Bronchus fibroblast of lung (primary cell): ENCODE measurements at places on chromosomes 3 and 15. TPM values are rescaled to one million over a fixed set of nuclear protein-coding genes. Genes with fewer than 3 reads are reported as not detected.

GP5 gene
- total RNA-seq, result under 0.01 TPM in 1 of 2 replicates, not detected in the other

SNX4 gene
- 18.9 and 19.7 TPM in 2 replicates for total RNA-seq

SLC26A6 gene
- total RNA-seq, result 27.2 and 35.1 TPM in 2 replicates

MUC20 gene
- total RNA-seq, result under 0.01 and 0.15 TPM in 2 replicates

VGLL3 gene
- 15.8 and 32.8 TPM in 2 replicates for total RNA-seq

CD80 gene
- not detected in 2 replicates for total RNA-seq

CAPN3 gene
- total RNA-seq, result 0.50 and 1.6 TPM in 2 replicates

GOLGA6L7 gene
- not detected in 2 replicates for total RNA-seq

SLC28A2 gene
- not detected in 2 replicates for total RNA-seq

EIF2A gene
- total RNA-seq, result 89.3 and 93.3 TPM in 2 replicates

MTFMT gene
- 24.7 and 29.9 TPM in 2 replicates for total RNA-seq

GYG1 gene
- total RNA-seq, result 41.0 and 41.5 TPM in 2 replicates

GP9 gene
- not detected in 2 replicates for total RNA-seq

GABRB3 gene
- total RNA-seq, result under 0.01 TPM in 2 replicates

TRIM69 gene
- total RNA-seq, result 13.6 and 15.8 TPM in 2 replicates

FRMD5 gene
- 0.84 and 0.89 TPM in 2 replicates for total RNA-seq

IQCF5 gene
- total RNA-seq, result not detected in 2 replicates

MOBP gene
- not detected in 2 replicates for total RNA-seq

WDR72 gene
- total RNA-seq, result under 0.01 TPM in 1 of 2 replicates, not detected in the other

CHRD gene
- 0.17 and 0.30 TPM in 2 replicates for total RNA-seq

IDH2 gene
- total RNA-seq, result 97.3 and 99.0 TPM in 2 replicates
